ENCODE measurements at places on chromosomes 13 and 19.

GRCh38 chr13:102310691-102311418 is 91.0 kb downstream of the FGF14 start:
- no peak for DNase-seq

DNA sequence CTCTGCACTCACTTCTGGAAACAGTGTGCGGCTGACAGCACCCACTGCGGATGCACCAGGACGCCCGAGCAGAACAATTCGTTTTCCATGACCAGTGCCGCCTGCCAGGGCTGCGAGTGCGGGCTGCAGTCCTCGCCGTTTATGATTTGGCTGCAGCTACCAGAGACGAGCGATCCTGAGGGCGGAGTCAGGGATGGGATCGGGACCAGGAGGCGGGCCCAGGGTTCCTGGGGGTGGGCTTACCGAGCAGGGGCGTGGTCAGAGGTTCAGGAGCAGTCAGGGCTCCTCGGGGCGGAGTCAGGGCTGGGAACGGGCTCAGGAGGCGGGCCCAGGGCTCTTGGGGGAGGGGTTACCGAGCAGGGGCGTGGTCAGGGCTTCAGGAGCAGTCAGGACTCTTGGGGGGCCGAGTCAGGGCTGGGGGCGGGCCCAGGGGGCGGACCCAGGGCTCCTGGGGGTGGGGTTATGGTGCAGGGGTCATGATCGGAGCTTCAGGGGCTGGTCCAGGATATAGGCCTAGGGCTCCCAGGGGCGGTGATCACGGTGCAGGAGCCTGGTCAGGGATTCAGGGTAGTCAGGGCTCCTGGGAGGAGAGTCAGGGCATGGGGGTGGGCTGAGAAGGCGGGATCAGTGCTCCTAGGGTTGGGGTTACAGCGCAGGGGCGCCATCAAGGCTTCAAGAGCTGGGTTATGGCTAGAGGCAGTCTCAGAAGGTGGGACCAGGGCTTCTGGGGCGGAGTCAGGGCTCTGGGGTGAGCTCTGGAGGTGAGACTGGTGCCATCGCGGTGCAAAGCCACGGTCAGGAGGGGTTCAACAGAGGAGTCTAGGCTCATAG is 1.7 kb downstream of the KLK4 start:
- DNase-seq: no peak

DNA sequence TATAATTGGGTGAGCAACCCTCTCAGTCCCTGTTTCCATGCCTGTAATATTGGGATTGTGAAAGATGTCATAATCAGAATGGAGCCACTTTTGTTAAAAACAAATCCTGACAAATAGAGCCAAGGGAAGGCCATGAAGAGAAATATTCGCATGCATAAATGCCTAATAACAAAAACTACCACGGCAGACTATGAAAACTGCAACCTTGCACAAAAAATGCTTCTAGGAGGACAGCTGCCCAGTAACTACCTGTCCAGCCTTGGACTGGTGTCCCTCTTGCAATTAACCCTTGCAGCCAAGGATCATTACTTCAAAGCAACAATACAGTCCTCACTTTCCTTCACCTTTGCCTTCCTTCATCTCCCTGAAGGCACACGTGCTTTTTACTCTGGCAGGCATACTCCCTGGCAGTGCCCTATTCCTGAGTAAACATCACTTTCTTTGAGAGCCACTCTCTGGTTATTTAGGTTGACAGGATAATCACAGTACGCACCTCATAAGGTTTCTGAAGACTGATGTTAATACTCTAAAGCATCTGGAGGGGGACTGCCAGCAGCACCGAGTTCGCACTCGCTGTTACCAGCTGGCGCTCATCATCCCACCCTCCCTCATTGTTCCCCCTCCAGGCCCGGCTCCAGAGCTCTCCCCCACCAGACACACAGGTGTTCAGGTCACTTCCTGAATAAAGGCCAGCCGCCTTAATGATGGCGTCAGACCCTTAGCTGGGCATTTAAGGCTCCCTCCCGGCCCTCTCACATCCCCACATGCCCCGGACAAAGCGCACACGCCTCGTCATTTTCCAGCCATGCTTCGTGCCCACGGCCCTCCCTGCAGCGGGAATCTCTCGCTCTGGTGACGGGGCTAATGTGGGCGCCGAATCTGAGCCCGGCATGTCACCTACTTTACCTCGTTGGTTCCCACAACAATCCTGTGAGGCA is 57.3 kb downstream of the CDADC1 start:
- no peak for DNase-seq

DNA sequence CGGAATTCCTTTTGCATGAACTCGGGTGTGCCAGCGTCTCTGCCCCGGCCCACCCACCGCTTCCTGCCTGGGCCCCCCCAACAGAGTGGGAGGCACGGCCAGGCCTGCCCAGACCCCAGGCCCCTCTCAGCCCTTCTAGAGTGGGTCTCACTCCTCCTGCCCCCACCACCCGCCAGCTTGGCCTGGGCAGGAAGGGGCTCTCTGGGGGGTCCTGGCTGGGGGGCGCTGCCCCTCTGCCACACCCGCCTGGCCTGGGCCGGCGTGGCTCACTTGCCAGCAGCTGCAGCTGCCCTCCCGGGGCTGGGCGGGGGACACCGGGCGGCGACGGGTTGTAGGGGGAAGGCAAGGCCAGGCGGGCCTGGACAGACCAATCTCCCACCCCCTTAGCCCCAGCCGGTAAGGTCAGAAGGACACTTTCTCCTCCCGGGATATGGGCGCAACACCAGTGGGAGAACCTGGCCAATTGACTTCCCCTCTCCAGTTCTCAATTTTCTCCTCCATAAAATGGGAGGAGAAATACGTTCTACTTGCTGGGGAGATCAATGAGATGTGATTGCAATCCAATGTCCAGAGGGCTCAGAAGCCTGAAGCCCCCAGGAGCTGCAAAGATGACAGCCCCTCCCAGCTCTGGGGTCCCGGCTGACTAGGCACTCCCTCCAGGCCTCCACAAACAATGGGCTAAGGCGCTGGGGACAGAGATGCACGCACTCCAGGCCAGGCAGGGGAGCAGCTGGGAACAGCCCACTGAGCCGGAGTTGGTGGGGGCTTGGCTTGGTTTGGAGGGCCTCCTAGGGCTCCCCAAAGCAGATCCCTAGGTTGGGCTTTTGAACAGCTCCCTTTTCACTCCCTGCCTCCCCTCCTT is 2.4 kb downstream of the CRLF1 start:
- DNase-seq: no peak

DNA sequence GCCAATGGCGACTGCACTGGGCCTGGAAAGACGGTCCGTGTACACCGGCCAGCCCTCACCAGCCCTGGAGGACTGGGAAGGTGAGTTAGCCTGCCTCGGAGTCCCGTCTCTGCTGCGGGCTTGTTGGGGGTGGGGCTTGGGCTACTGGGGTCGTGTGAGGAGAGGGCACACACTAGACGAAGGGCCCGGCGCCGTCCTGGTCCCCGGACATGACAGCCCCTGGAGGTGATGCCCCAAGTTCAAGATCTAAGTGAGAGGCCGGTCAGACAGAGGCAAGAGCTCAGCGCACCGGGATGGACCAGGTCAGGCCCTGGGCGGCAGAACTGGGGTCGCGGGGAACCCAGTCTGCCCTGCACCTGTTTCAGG is 1.6 kb downstream of the CILP2 start:
- DNase-seq: no peak

DNA sequence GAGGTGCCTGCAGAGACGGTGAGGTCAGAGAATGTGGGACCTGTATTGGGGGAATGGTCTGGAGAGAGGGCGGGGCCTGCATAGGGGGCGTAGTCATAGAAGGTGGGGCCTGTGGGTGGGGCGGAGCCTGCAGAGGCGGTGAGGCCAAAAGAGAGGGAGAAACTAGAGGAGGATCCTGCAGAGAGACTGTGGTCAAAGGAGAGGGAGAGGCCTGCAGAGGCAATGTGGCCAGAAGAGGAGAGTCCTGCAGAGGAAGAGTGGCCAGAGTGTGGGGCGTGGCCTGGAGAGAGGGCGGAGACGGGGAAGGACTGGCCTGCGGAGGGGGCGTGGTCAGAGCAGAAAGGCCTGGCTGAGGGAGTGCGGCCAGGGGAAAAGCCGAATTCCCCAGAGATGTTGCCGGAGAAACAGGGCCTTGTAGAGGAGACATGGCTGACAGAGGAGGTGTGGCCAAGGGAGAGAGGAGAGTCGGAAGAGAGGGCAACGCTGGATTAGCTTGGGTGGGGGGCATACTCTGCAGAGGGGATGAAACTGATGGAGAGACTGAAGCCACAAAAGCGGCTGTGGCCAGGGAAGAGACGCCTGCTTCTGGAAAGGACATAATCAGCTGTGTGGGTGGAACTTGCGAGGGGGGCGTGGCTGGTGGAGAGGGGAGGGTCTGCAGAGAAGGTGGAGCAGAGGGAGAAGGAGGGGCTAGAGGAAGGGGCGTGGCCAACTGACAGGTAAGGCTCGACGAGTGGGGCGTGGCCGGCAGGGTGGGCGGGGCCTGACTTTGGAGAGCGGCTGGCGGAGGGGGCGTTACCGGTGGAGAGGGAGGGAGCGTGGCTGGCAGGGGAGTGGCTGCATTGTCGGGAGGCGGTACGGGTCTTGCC is 2.5 kb downstream of the PRR36 start:
- DNase-seq: peak; percentile 91

DNA sequence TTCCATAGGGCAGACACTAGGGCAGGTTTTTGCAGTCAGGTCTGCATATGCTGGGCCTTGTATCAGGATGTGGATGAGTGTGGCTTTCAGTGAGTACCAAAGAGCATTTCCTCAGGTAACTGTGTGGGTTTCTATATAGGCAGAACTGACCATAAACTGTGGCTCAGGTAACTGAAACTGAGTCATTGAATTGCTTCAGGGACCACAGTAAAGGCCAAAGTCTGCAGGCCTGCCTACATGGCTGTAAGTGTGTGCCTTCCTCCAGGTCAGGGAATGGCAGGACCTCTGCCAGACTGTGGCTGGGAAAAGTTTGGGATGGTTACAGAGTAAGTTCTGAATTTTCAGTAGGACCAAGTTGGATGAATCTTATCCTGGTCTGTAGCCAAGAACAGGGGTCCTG is 85.6 kb downstream of the ZNF486 start:
- DNase-seq: no peak
